Activated T-helper 1 cell treated with anti-CD3 and anti-CD28 coated beads, Interleukin-2, amount 50 U/mL, for 16 hours (primary cell): ENCODE measurements at places on chromosomes 3 and 15.

DNA sequence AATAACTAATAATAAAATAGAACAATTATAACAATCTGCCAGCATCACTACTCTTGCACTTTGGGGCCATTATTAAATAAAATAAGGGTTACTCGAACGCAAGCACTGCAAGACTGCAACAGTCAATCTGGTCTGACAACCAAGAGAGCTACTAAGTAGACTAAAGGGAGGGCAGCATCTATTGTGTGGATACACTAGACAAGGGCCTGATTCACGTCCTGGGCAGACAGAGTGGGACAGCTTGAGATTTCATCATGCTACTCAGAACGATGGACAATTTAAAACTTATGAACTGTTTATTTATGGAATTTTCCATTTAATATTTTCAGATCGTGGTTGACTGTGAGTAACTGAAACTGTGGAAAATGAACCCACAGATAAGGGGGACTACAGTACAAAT is 39.5 kb downstream of the TNIK start:
- no peak for DNase-seq

DNA sequence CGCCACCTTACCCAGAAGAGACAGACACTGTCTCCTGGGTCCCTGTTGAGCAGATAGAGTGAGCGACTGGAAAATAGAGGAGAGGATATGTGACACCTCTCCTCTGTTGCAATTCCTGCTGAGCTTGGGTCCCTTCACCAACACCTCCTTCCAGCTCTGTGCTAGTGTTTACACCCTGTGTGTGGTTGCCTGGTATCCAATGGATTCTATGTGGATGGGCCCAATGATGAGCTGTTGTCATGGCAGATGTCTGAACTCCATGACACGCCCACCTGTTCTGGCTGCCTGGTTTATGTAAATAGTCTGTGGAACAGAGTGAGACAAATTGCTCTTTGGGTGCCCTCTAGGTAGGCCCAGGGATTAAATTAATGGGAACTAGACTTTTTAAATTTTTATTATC is 23.7 kb downstream of the RBM5 start:
- no peak for DNase-seq

DNA sequence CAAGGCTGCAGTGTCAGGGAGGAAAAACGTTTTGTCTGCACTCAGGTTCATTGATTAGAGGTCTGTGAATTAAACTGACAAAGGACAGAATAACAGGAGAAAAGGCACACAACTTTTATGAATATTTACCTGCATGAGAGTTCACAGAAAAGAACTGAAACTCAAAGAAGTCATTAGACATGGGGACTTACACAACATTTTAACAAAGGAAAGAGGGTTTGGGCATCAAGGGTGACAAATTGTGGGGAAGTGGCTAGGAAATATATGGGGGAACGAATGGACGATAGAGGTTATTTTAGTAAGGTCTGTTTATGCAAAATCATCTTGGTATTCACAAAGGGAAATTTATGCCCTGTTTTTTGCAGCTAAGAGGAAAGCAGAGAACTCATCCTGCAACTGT is 65.6 kb upstream of the C15orf39 start:
- no peak for DNase-seq

GRCh38 chr3:46438831-46439230 is 25.9 kb downstream of the LTF start:
- no peak for DNase-seq

DNA sequence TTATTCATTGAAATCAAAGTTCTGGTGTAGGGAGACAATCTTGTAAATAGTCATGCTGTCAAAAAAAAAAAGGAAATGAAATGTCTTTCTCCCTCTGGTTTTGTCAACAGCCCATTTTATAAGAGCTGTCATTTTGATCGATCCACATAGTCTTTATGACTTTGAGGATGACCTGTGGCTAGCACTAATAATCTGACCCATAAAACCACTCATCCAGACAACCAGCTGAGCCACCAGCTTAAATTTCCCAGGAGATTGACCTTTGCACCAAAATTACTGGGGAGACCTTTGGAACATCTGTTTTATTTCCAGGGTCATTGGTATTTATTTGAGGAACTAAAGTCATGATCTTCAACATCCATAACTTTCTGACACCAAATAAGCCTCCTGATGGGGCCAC is 98.5 kb upstream of the MME start:
- DNase-seq: no peak

DNA sequence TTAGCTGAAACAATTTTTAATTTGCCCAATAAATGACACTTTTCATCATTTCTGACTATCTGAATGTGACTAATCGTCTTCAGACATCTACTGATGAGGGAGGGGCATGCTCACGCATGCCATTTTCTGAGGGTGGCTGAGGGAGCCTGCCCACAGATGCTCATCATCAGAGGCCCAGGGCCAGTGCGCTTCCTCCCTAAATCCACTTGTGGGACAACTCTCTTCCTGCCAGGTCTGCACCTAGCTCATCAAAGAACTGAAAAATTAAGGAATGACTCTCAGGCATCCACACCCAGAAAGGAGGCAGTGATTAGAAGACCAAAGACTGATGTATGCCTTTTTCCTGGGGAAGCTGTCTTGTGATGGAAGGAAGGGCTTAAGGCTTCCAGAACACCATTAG is 22.8 kb downstream of the RTP3 start:
- no peak for DNase-seq

DNA sequence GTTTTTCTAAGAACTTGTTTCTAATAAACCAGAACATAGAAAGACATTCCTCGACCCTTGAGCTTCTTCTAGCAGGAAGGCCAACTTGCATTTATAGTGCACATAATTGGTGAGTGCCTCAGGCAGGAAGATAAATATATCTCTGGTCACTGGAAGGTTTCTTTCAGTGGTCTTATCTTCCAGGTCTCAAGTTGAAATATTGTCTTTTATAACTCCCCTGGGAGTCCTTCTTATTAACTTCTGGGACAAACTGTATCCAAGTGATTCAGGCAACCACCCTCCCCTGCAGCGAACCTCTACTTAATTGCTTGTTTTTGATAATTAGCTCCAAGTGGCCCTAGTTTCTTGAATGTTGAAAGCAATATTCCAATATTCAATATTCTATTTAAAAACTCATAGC is 346.8 kb upstream of the GOLIM4 start:
- DNase-seq: no peak

DNA sequence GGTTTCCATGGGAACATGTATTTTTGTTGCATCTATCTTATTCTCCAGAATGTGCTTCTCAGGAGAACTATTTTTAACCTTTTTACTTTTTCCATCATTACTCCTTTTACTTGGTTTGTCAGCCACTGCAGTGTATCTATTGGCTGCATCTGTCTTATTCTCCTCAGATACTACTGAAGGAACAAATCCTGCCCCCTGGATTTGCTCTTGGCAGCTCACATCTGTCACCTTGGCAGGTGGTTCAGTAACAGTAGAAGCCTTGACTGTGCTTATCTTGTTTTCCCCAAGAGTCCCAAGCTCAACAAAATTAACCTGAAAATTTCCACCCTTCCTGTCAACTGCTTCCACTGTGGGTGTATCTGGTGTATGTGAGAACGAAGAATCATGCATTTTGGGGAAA is 106.0 kb downstream of the MAP4 start:
- no peak for DNase-seq

DNA sequence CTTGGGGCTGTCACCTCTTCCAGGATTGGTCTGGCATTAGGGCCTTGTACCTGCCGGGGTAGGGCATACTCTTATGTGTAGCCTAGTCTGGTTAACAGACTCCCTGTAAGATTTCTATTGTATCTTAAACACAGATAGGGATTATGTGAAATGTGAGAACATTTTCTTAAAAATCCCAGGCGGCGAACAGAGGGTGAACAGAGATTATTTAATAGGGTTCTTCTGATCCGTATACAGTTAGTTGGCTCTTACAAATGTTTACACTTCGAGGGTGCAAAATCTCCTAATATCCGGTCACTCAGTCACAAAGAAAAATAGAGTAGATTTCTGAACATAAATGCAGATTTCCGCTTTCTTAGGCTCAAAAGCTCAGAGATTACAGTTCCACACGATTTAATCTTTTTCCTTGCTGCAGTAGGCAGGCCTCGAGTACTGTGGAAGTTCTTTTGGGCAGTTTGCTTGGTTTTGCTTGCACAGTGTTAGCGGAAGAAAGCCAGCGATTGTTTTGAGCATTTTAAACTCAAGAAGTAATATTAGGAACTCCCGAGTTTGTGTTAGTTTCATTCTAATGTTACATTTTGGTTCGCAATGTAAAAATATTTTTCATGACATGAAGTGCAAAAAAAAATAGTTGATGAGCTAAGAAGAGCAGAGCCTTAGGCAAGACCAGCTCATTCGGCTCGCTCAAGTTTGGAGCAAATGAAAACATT is 993 bp downstream of the PLCL2 start:
- no peak for DNase-seq

GRCh38 chr15:40247406-40247971 is 8.6 kb downstream of the PAK6 start:
- DNase-seq: no peak

GRCh38 chr3:146473726-146474125 is 4.4 kb upstream of the PLSCR2 start:
- DNase-seq: no peak

- no peak for DNase-seq
Measured at GRCh38 chr3:38458796-38459498, 5.3 kb downstream of the ACVR2B start.

DNA sequence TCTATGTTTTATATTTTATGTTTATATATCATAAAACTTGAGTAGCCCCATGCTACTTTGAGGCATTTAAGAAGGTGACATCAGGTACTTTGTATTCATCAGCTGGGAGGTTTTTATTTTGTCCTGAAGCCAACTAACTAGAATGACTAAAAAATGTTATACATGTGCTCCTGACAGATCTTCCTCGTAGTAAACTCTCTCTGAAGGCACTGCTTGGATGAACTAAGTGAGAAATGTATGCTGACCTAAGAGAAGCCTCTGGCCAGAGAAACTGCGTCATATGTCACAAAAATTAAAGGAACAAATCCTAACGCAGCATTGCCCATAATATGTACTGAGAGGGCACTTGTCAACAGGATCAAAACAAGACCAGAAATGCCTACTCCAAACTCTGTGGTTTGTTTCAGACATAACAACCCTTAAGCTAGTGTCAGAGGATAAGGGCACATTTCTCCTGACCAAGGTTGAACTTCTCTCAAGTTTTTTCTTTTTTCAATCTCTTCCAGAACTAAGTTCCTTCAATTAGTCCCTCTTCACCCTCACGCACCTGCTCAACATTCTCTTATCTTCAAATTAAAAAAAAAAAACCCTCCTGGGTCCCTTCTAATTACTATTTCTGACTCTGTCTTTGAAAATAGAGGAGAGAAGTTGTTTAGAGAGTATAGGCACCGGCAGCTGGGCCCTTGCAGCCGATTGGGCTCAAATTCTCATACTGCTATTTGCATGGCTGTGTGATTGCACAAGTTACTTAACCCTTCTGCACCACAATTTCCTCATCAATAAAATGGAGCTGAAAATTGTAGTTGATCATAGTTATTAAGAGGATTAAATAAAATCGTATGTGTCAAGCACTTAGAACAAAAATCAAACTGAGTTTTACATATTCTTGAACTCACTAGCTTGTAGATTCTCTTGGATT is 159.0 kb downstream of the FRMD5 start:
- DNase-seq: no peak

GRCh38 chr3:28476194-28476593 is 127.6 kb upstream of the AZI2 start:
- DNase-seq: no peak
